ENCODE measurements at places on chromosomes 3 and 15.

DNA sequence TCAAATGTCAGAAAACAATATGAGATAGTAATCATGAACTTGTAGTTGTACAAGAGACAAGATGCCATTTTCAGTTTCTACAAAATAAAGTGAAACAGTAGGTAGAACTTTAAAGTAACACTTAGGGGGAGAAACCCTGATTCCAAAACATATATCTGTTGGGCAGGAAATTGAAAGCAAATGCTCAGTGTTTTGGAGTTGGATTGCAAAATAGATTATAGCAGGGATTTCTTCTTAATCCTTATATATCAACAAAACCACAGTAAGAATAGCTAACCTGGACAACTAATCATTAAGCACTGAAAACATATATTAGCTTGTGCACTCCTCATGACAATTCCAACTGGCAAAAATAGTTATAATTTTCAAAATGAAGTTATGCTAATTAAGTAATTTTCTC lies 46.9 kb downstream of the COMMD2 start:
- no peak for DNase-seq

GRCh38 chr3:132071043-132071442 lies 36.2 kb upstream of the CPNE4 start:
- DNase-seq: no peak

DNA sequence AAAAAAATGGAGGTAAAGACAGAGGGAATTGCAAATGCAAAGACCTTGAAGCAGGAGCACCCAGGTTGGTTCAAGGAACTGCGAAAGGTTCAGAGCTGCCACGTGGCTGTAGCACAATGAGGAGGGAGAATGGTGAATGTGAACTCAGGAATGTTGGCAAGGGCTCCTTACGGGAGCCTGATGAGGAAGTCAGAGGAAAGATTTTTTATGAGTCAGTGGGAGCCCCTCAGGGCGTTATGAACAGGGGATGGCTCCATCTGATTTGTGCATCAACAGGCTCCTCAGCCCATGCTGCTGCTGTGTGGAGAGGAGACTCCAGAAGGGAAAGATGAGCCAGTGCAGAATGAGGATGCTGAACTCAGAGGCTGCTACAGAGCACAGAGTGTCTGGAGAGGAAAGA lies 194.4 kb downstream of the ARRDC4 start:
- no peak for DNase-seq

GRCh38 chr3:156599089-156599874 lies 44.4 kb upstream of the SSR3 start:
- DNase-seq: no peak

DNA sequence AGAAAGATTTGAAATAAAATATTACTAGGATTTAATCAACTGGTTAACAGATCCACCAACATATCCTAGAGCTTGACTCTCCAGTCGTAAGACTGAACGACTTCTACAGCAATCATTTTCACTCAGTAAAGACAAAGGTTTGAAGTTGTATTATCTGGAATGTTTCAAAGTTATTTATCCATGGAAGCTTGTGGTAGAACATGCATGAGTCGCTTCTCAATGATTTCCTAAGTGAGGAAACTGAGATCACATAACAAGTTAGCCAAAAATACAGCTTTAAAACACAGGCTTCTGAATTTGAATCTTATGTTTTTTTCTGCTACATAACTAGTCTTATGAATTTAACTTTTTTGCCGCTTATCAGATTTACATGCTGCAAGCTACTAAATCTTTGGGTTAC lies 241.8 kb downstream of the FOXP1 start:
- DNase-seq: no peak

- DNase-seq: no peak
Measured at GRCh38 chr15:65918357-65918920, 49.1 kb downstream of the RAB11A start.

DNA sequence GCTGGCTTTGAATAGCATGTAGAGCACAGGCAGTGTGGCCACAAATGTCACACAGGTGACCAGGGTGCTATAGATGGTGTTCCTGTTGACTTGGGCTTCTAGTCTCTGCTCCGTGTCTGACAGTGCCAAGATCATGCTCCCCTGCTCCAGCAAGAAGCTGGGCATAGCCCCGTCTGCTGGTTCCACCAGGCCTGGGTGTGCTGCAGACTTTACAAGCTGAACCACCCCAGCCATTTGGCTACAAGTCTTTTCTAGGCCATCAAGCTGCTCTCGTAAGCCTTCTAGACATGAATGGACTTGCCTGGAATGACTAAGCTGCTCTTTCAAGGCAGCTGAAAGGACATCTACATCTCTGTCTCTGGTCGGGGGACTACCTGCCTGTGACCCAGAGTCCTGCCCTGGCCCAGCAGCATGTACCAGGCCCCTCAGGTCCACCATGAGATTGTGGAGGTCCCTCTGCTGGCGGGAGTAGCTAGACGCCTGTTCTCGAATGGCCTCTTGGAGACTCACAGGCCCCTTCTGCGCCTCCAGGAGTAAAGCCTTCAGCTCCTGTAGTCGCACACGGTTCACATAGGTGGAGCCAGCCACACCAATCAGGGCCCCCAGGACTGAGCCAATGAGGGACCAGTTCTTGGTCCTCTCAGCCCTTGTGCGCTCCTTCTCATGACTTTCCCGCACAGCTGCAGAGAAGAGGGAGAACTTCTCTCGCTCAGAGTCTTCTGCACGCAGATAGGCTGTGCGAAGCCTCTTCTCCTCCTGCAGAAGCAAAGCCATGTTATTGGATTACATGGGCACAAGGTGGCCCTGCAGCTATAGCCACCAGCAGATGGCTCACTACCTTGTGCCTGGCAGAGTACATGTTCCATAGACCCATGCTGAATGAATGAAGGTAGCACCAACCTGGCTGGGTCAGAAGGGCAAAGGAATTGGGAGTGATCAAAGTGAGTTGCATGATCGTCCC lies 2.8 kb upstream of the PLXNB1 start:
- no peak for DNase-seq

DNA sequence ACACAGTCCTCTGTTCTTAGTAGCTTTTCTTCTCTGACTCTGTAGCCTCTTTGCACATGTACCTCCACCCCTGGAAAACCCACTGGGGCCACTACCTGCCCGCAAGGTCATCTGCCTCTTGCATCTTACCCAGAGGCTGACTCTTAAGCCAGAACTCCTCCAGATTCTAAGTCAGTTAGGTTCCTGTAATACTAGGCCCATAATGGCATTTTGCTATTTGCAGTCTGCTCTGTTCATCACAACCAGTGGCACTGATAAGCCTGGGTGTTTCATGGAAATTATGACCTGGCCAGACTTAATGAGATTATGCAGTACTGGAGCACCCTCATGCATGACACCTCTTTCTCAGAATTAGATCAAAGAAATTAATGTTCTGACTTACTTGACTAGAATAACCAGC lies 31.7 kb upstream of the ATG7 start:
- no peak for DNase-seq

DNA sequence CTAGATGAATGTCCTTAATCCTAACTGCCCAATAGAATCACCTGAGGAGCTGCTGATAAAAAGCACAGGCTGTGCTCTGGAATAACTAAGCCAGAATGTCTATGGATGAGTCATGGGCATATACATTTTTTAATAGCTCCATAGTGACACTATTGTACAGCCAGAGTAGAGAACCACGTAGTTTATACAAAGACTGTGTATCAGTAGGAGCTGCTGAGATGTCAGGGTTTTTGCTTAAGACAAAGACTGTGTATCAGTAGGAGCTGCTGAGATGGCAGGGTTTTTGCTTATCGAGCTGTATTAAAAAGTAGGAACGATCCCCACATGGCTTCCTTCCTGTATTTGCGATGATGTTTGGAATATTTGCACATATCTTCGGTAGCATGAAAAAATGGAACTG lies 137.4 kb downstream of the SV2B start:
- no peak for DNase-seq
